ENCODE measurements at places on chromosomes 1 and 21. TPM values are rescaled to one million over a fixed set of nuclear protein-coding genes. Genes with fewer than 3 reads are reported as not detected.

DNA sequence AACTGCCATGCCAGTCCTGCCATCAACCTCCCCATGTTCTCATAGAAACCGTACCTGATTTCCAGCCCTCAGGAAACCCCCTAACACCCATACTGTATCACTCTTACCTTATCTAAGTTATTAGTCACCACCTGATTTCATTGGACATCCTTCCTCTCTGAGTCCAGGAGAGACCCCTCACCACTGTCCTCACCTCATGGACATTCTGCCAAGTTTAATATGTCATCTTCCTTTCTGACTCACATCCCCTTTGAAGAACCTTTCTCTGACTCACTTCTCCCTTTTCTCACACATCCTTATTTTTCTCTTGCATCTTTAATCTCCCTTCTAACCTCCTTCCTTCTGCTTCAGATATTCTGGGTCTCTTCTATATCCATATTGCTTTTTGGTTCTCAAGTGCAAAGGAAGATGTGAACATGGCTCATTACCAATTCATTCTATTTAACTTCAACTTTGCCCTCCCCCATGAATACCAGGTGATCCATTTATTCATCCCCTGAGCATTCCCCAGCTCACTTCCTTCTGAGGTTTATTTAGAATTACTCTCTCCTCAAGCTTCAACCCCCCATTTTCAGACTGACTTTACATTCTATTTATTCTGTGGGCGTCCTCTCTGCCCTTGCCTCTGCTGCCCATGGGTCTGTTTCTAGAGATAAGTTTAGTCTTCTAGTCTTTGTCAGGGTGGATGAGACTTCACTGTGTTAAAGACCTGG lies 206.8 kb upstream of the ESRRG start:
- no peak overlapping the region for H3K4me3 ChIP-seq
- no peaks in the 10 kb centered on the region for H3K27me3 ChIP-seq
- DNase-seq, result peak; percentile 72
- no peak overlapping the region for H3K27ac ChIP-seq
- no peaks in the 10 kb centered on the region for H3K4me1 ChIP-seq

DNA sequence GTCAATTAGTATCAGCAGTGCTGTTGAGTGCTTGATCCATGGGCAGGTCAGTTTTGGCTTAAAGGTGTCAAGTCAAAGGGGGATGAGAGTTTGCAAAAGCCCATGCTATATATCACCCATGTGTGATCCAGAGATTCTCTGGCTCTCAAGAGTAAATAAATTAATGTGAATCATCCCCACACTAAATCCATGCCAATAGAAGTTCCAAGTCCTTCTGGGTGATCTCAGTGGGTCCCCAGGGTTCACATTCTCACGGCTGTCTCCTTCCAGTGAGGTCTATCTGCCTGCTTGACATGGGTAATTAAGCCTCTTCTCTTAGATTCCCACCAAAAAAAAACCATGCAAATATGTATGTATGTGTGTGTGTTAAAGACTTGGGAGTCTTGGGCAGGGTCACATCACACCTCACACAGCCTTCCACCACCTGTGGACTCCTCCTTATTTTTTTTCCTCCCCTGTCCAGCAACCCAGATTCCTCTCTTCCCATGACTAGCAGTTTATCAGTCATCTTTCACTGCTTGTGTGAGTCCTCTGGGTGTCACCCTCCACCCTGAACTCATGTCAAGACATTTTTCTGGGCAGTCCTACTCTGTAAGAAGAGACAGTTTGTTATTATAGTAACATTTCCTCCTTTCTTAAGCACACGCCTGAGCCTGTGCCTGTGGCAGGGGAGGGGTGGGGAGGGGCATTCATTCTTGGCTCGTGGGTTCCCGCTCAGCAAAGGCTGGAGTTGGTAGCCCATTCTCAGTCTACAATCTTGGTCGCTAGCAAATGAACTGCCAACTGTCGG lies 14.3 kb upstream of the S100A11 start:
- peak overlapping the region; percentile 54 for H3K4me3 ChIP-seq
- peak overlapping the region; percentile 98 for H3K27ac ChIP-seq
- H3K36me3 ChIP-seq, result peaks cover 7% of the 10 kb centered on the region
- H3K27me3 ChIP-seq, result no peaks in the 10 kb centered on the region
- DNase-seq, result peak; percentile 80
- peaks cover 50% of the 10 kb centered on the region for H3K4me1 ChIP-seq

GRCh38 chr1:84581648-84582047 lies 7.4 kb upstream of the CTBS start:
- H3K4me1 ChIP-seq, result no peaks in the 10 kb centered on the region
- H3K27ac ChIP-seq, result no peak overlapping the region
- no peaks in the 10 kb centered on the region for H3K27me3 ChIP-seq
- H3K36me3 ChIP-seq, result peaks cover 13% of the 10 kb centered on the region
- no peak overlapping the region for H3K4me3 ChIP-seq

GRCh38 chr21:14119038-14119437 lies 91.7 kb downstream of the LIPI start:
- no peaks in the 10 kb centered on the region for H3K36me3 ChIP-seq
- H3K4me3 ChIP-seq, result no peak overlapping the region
- DNase-seq, result peak; percentile 25
- H3K27ac ChIP-seq, result no peak overlapping the region
- no peaks in the 10 kb centered on the region for H3K27me3 ChIP-seq

- DNase-seq, result peak; percentile 33
- peaks cover 13% of the 10 kb centered on the region for H3K4me1 ChIP-seq
- H3K36me3 ChIP-seq, result no peaks in the 10 kb centered on the region
- no peaks in the 10 kb centered on the region for H3K27me3 ChIP-seq
- H3K27ac ChIP-seq, result peak overlapping the region; percentile 17
Observed at GRCh38 chr1:168991667-168992475, 114.6 kb upstream of the ATP1B1 start.

DNA sequence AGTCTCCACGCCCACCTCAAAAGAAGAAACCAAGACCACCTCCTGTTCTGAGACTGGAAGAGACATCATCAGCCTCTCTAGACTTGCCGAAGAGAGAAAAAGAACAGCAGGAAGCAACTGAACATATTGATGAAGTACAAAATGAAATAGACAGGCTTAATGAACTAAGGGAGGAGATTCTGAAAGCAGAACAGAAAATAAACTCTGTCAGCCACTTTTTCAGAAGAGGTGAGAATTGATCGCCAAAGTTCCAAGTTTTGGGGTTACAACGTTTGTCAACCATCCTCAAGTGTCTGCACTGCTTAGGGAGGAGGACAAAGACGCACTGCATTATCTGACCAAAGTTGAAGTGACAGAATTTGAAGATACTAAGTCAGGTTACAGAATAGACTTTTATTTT lies 45.6 kb downstream of the ABL2 start:
- DNase-seq, result no peak
- no peak overlapping the region for H3K27ac ChIP-seq
- no peaks in the 10 kb centered on the region for H3K27me3 ChIP-seq

- no peak overlapping the region for H3K4me3 ChIP-seq
- H3K4me1 ChIP-seq, result peaks cover 5% of the 10 kb centered on the region
- no peak for DNase-seq
- H3K27me3 ChIP-seq, result no peaks in the 10 kb centered on the region
- H3K27ac ChIP-seq, result no peak overlapping the region
Observed at GRCh38 chr21:16330908-16331268, 601.1 kb downstream of the USP25 start.

- DNase-seq, result no peak
- no peaks in the 10 kb centered on the region for H3K4me1 ChIP-seq
- H3K27me3 ChIP-seq, result no peaks in the 10 kb centered on the region
- no peak overlapping the region for H3K4me3 ChIP-seq
- no peak overlapping the region for H3K27ac ChIP-seq
Observed at GRCh38 chr1:67262735-67263134, 44.9 kb upstream of the IL12RB2 start.

DNA sequence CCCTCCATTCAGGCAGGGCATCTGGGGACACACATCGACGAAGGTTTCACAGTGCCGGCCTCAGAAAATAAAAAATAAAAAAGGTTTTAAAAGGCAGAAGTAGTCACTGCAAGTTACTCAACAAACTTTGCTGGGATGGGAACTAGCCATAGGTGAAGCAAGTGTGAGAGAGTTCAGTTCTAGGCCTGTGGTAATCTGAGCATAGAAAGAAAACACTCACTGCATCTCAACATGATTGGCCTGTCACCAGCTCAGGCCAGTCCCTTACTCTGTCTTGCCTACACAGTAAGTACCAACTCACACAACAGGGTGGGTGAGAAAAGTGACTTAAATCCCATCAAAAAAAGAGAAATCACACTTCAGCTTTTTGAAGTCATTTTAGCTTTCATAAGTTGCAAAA lies 30.2 kb upstream of the ADAM30 start:
- no peak overlapping the region for H3K4me3 ChIP-seq
- no peaks in the 10 kb centered on the region for H3K4me1 ChIP-seq
- H3K27me3 ChIP-seq, result no peaks in the 10 kb centered on the region
- DNase-seq, result no peak

DNA sequence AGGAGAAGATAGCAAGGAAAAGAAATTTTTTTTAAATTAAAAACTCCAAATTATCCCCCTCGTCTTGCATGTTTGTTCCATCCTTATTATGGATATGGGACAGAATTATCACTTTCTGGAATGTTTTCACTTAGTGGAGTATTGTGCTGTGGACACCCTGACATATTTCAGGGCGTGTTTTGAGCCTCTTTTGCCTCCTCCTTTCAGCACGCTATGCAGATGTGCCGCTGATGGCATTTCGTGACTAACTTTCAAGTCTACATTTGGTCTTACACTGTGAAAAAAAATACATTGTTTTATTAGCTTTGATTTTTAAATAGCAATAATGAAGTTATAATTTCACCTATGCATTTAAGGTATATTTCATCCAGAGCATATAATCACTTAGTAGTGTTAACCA lies 738.7 kb downstream of the LTN1 start:
- no peaks in the 10 kb centered on the region for H3K36me3 ChIP-seq
- no peak for DNase-seq
- H3K27ac ChIP-seq, result no peak overlapping the region
- H3K27me3 ChIP-seq, result no peaks in the 10 kb centered on the region
- peaks cover 6% of the 10 kb centered on the region for H3K4me1 ChIP-seq

DNA sequence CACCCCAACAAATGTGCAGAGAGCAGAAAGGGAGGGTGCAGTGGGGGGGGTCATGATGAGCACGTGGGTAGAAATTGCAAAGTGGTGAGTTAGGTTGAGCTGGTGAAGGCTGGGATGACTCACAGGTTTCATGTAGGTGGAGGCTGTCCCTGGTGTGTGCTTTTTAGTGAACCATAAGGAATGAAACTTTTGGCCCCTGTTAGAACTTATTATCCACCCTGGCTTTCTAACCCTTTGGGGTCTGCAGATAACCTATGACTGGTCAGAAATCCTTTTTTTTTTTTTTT lies 46.9 kb downstream of the DOP1B start:
- DNase-seq, result peak; percentile 85
- no peaks in the 10 kb centered on the region for H3K27me3 ChIP-seq
- no peak overlapping the region for H3K4me3 ChIP-seq
- peaks cover 19% of the 10 kb centered on the region for H3K4me1 ChIP-seq

DNA sequence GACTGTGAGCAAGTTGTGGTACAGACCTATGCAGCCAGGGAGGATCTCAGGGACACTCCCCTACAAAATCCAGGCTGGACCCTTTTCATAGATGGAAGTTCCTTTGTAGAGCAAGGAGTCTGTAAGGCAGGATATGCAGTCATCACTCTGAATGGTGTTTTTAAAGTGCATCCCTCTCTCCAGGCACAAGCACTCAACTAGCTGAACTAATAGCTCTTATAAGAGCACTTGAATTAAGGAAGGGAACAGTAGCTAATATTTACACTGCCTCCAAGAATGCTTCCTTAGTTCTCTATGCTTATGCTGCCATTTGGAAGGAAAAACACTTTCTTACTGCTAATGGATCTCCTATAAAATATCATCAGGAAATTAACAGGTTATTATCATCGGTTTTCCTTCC lies 27.0 kb upstream of the SMYD3 start:
- no peak for DNase-seq
- no peaks in the 10 kb centered on the region for H3K27me3 ChIP-seq
- peaks cover 9% of the 10 kb centered on the region for H3K36me3 ChIP-seq

DNA sequence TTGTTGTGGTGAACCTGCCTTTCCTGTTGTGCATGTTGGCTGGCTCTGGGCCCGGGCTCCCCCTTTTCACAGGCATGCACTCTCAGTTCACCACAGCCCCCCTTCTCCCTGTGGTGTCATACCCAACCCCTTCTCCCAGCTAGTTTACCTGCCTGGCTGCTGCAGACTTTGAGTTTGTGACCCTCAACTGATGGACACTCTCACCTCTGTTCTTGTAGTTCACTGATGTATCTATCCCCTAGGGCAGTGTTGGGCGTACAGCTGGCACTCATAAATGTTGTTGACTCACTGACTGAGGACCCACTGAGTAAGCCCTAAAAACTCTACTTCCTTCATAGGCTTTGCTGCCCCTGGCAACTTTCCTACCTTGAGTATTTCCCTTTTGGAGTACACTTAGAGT lies 54.9 kb downstream of the WDR64 start:
- H3K4me1 ChIP-seq, result peaks cover 37% of the 10 kb centered on the region
- H3K36me3 ChIP-seq, result no peaks in the 10 kb centered on the region
- H3K27ac ChIP-seq, result peak overlapping the region; percentile 85

GRCh38 chr1:85328713-85329397 lies 52.4 kb upstream of the BCL10 start:
- peak; percentile 89 for DNase-seq
- H3K4me1 ChIP-seq, result peaks cover 30% of the 10 kb centered on the region
- H3K36me3 ChIP-seq, result no peaks in the 10 kb centered on the region
- H3K4me3 ChIP-seq, result peak overlapping the region; percentile 15
- no peaks in the 10 kb centered on the region for H3K27me3 ChIP-seq
- peak overlapping the region; percentile 90 for H3K27ac ChIP-seq

Gene CLIC4
- total RNA-seq, result 242 TPM

Gene GREM2
- not detected for total RNA-seq

Gene LAPTM5
- total RNA-seq, result 21.6 TPM

Gene ALG14
- total RNA-seq, result 13.0 TPM

Gene TDRD5
- total RNA-seq, result 0.12 TPM

Measured in MCF 10A (cell line).